HCT116 (cell line): ENCODE measurements at places on chromosomes 12 and 14. TPM values are rescaled to one million over a fixed set of nuclear protein-coding genes. Genes with fewer than 3 reads are reported as not detected.

GRCh38 chr14:53979747-53980642 is 23.4 kb upstream of the BMP4 start:
- no peaks in the 10 kb centered on the region for H3K27me3 ChIP-seq
- no peak overlapping the region for H3K4me3 ChIP-seq
- peaks cover 40% of the 10 kb centered on the region for H3K4me1 ChIP-seq
- no peaks in the 10 kb centered on the region for H3K36me3 ChIP-seq
- peak overlapping the region; percentile 52 for H3K27ac ChIP-seq

DNA sequence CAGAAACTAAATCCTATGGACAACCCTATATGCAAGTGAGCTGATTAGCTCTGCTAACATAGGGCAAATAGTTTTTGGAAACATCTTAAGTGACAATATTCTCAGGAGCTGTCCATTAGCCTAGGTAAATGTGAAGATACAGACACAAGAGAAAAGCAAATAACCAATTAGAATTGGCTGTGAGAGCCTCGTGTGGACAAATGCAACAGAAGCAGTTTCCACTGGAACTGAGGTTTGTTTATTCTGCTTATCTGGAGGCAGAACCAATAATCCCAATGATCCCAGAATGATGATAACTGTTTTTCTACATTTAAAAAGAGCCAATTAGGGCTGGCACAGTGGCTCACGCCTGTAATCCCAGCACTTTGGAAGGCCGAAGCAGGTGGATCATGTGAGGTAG is 43.2 kb upstream of the YAF2 start:
- no peak overlapping the region for H3K4me3 ChIP-seq
- no peaks in the 10 kb centered on the region for H3K4me1 ChIP-seq
- DNase-seq = no peak
- H3K36me3 ChIP-seq = no peaks in the 10 kb centered on the region
- H3K27ac ChIP-seq = no peak overlapping the region

- DNase-seq = no peak
- no peaks in the 10 kb centered on the region for H3K36me3 ChIP-seq
- H3K27ac ChIP-seq = no peak overlapping the region
- no peaks in the 10 kb centered on the region for H3K27me3 ChIP-seq
- H3K4me3 ChIP-seq = no peak overlapping the region
Measured at GRCh38 chr12:103901518-103902173, 28.6 kb upstream of the HSP90B1 start.

- no peaks in the 10 kb centered on the region for H3K4me1 ChIP-seq
- peaks cover 17% of the 10 kb centered on the region; the same call in 1 of the 2 replicates for H3K27me3 ChIP-seq
- DNase-seq = no peak
- H3K4me3 ChIP-seq = no peak overlapping the region
Measured at GRCh38 chr12:66713984-66714383, 35.1 kb upstream of the GRIP1 start.

GRCh38 chr14:105387530-105387922 is 10.8 kb upstream of the TEX22 start:
- no peaks in the 10 kb centered on the region for H3K27me3 ChIP-seq
- no peaks in the 10 kb centered on the region for H3K36me3 ChIP-seq
- no peak for DNase-seq
- no peak overlapping the region; the same call in 1 of the 2 replicates for H3K27ac ChIP-seq
- H3K4me1 ChIP-seq = no peaks in the 10 kb centered on the region
- no peak overlapping the region for H3K4me3 ChIP-seq

DNA sequence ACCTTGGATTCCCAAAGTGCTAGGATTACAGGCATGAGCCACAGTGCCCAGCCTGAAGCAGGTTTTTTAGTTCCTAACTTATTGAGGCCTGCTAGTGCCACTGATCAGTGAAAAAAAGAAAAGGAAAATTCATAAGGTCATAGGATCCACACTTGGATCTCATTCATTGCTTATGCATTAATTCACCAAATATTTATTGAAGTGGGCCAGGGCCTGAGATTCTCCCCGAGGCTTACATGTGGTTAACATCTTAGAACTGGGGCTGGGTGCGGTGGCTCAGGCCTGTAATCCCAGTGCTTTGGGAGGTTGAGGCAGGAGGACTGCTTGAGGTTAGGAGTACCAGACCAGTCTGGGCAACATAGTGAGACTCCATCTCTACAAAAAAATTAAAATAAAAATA is 29.5 kb upstream of the MAP1LC3B2 start:
- H3K36me3 ChIP-seq = no peaks in the 10 kb centered on the region
- H3K4me3 ChIP-seq = no peak overlapping the region
- no peaks in the 10 kb centered on the region for H3K27me3 ChIP-seq
- no peak for DNase-seq
- peak overlapping the region; percentile 97 for H3K27ac ChIP-seq

- no peaks in the 10 kb centered on the region for H3K27me3 ChIP-seq
- H3K4me3 ChIP-seq = no peak overlapping the region
- DNase-seq = no peak
- no peaks in the 10 kb centered on the region for H3K36me3 ChIP-seq
- H3K4me1 ChIP-seq = no peaks in the 10 kb centered on the region
- no peak overlapping the region for H3K27ac ChIP-seq
Measured at GRCh38 chr14:80269353-80269925, 58.1 kb upstream of the DIO2 start.

DNA sequence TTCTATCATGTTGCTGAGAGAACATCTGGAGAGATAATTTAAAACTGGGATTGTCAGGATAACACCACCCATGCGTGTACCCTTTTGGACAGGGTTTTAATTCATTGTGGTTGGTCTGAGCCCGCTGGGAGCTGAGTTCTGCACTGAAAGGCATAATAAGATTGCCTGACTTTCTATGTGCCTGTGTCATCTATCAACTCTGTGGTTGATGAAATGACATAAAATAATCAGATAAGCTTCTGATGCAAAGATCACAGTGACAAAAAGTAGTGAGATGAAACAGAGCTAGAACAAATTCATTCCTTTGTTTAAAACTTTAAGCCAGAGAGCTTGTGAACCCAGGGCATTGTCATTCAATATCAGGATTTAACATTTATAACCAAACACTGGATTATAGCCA is 98.7 kb downstream of the BBS10 start:
- no peaks in the 10 kb centered on the region for H3K27me3 ChIP-seq
- DNase-seq = no peak
- H3K36me3 ChIP-seq = no peaks in the 10 kb centered on the region

DNA sequence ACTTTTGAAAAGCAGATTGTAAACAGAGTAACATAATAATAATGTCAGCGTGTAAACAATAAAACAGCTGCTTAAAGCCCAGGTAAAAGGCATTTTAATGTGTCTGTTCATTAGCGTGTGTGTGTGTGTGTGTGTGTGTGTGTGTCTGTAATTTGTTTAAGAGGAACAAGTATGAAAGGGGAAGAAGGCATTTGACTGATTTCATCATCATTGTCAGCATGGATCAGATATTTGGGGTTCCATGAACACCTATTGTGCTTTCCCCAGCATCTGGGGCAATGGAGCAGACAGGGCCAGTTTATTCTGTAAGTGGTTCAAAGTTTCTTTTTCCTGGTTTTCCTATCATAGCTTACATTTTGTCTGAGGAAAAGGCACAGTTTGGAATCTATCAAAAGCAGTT is 28.9 kb downstream of the SLC25A21 start:
- no peak overlapping the region for H3K4me3 ChIP-seq
- no peaks in the 10 kb centered on the region for H3K4me1 ChIP-seq
- no peak for DNase-seq

- DNase-seq = no peak
- no peaks in the 10 kb centered on the region for H3K36me3 ChIP-seq
- H3K4me1 ChIP-seq = no peaks in the 10 kb centered on the region
- no peak overlapping the region for H3K27ac ChIP-seq
Measured at GRCh38 chr12:63814146-63814772, 30.2 kb upstream of the SRGAP1 start.

- peaks cover 33% of the 10 kb centered on the region for H3K4me1 ChIP-seq
- H3K27me3 ChIP-seq = no peaks in the 10 kb centered on the region
- H3K27ac ChIP-seq = peak overlapping the region; percentile 30; the same call in 1 of the 2 replicates
- H3K36me3 ChIP-seq = no peaks in the 10 kb centered on the region
- H3K4me3 ChIP-seq = no peak overlapping the region
Measured at GRCh38 chr12:108630481-108631207, 3.0 kb downstream of the SELPLG start.

Gene RNFT2
- 34.9 TPM for total RNA-seq

Gene KLHDC1
- 0.98 TPM for total RNA-seq

Gene ARG2
- total RNA-seq = 7.0 TPM

Gene OVCH1
- not detected for total RNA-seq

Gene PPP4R4
- total RNA-seq = 5.5 TPM
